ENCODE measurements at places on chromosomes 5 and 9.
A peak's percentile ranks its signal among the peaks of the same experiment; 100 is the strongest.

- no peak for DNase-seq
Observed at GRCh38 chr5:132394667-132395259, 25.3 kb downstream of the SLC22A5 start.

- DNase-seq: peak; percentile 70
Observed at GRCh38 chr9:136538599-136539426, 7.0 kb downstream of the NOTCH1 start.

GRCh38 chr5:154158379-154158737, 32.2 kb upstream of the GALNT10 start:
- no peak for DNase-seq

GRCh38 chr5:89443508-89443907, 560.5 kb upstream of the MEF2C start:
- no peak for DNase-seq

- no peak for DNase-seq
Observed at GRCh38 chr9:87007711-87008366, 60.5 kb upstream of the GAS1 start.

- DNase-seq: no peak
Observed at GRCh38 chr9:33189331-33189791, 22.2 kb upstream of the B4GALT1 start.

- DNase-seq: no peak
Observed at GRCh38 chr5:172414531-172415361, 39.6 kb downstream of the SH3PXD2B start.

DNA sequence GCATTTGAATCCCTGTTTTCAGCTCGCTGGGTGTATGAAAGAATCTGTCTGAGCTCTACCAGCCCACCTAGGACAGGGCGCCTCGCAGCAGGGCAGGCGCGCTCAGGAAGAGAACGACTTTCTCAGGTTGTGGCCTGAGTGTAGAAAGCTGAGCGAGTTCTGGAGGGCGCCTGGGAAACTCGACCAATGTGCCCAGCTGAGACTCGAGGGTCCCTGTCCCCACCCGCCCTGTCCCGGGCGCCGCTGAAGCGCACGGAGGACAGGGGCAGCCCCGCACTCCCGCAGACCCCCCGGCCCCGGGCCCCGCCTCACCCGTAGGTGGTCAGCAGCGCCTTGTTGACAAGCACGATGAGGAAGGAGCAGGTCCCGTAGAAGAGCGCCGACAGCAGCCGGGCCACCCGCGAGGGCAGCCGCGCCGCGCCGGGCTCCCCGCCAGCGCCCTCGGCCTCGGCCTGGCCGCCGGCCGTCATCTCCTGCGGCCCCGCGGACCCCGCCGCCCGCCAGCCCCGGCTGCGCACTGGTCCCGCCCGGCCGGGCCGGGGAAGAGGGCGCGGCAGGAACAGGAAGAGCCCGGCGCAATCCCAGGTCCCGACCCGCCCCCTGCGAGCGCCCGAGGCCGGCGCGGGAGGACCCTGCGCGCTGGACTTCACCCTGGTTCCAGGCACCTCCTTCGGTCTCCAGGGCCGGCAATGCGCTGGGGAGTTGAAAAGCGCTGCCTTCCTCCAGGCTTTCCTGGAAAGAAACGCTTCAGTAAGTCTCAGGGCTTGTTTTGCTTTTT, at the start of gene SLC35D2:
Gene SLC35D2, minus strand, starts transcription at position 547 of the 778 bp plus-strand sequence. Its CDS starts 77 bp downstream, at position 470.
- DNase-seq: no peak

DNA sequence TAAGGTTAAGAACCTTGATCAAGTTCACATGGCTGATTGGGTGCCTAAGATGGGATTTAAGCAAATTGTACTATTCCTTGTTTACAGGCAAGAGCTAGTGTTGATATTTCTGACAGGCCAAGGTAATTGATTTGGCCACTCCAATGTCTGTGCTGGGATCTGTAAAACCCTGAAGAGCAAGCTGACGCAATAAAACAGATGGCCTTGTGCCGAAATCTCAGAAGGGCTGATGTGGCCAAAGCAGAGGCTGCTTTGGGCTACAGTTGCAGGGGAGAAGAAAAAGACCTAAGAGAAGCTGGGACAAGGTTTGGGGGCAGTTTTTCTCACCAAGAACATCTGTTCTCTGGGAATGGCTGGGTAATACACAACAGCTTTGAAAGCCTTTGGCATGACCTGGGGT, 463.2 kb upstream of the ZNF608 start:
- DNase-seq: no peak

- no peak for DNase-seq
Observed at GRCh38 chr5:170599756-170600155, 95.9 kb downstream of the KCNIP1 start.

- no peak for DNase-seq
Observed at GRCh38 chr9:131048820-131049219, 39.8 kb downstream of the LAMC3 start.

- DNase-seq: no peak
Observed at GRCh38 chr9:93895535-93895934, 59.6 kb downstream of the BARX1 start.

DNA sequence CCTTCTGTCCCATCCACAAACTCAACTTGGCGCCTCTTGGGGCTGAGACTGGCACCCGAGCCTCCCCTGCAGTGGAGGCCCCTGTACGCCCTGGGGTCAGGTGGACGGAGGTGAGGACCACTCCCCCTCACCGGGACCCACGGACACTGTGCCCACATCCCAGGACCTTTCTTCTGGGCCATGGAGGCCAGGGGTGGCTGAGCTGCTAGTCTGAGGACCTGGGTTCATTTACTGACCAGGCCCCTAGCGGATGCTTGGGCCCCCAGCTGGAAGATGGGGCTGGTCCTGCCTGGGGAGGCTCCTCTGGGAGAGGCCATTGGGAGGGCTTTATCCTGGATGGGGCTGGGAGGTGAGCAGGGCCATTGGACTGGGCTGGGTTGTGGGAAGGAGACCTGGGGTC, 16.9 kb upstream of the SLC6A19 start:
- no peak for DNase-seq

DNA sequence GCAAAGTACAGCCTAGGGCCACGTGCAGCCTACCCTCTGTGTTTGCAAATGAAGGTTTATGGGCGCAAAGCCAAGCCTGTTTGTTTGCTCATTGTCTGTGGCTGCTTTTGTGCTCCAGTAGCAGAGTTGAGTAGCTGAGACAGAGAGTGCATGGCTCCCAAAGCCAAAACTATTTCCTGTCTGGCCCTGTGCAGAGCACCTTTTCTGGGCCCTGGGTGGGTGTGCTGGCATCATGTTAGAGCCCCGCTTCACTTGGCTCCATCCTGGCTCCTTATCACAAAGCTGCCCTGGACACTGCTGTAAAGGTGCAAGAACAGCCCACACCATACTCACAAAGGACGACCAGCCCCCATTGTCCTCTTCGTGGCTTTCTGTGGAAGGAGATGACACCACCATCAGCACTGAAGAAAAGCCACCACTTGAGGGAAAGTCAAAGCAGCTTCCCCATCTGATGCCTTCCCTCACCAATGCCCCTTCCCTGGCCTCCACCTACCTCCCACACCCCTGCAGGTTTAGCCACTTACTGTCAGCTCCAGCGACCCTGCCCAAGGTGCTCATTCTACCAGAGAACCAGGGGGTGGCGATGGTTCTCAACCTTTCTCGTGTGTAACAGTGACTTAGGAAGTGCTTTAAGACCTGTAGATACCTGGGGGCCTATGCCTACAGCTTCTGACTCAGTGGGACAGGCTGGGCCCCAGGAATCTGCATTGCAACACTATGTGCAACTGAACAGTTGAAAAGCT, 23.4 kb downstream of the LCP2 start:
- DNase-seq: no peak

DNA sequence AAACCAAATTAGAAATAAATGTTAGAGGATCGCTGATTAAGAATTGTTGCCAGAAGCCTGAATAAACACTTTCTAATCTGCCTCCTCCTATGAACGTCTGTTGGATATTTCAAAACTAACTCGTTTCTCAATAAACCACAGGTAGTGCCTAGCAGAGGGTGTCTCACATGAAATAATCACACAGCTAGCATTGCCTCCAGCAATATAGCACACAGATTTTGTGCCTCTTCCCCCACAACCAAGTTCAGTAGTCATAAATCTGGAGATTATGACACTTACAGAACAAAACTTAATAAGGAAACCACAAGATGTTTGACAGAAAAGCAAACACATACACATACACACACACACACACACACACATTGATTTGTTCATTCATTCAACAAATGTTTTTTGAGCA, 173.2 kb upstream of the CDH10 start:
- DNase-seq: no peak

GRCh38 chr5:63697811-63698210, 264.4 kb downstream of the HTR1A start:
- no peak for DNase-seq

DNA sequence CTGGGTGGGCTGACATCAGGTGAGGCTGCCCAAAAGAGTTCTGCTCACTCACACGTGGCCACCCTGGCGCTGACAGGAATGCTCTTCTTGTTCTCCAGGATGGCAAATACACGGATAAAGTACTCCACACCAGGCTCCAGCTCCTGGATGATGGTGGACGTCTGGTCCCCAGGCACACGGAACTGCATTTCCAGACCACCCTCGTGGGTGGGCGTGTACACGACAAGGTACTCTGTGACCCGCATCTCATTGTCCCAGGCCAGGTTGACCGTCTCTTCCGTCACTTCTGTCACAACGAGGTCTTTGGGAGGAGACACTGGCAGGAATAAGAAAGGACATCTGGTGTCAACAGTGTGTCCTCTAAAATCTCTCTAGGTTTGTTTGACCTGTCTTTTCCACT, 33.8 kb downstream of the TNC start:
- no peak for DNase-seq
